Epithelial cell of prostate (primary cell): ENCODE measurements at places on chromosomes 16 and 17.

DNA sequence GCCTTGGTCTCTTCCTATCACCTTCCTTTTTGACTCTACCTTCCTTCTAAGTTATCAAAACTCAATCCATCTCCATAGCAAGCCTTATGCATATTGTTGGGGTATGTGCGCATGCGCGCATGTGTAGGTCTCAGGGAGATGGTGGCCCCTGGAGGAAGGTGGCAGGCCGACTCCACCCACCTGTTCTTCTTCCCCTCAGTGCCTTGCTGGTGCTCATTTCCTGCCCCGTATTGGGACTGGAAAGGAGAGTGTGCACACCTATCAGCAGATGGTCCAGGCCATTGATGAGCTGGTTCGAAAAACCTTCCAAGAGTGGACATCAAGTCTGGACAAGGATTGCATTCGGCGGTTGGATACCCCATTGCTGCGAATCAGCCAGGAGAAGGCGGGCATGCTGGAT lies 25.2 kb downstream of the DNAH2 start:
- DNase-seq = no peak

- no peak for DNase-seq
Measured at GRCh38 chr17:46765453-46765852, 53.0 kb downstream of the WNT3 start.

DNA sequence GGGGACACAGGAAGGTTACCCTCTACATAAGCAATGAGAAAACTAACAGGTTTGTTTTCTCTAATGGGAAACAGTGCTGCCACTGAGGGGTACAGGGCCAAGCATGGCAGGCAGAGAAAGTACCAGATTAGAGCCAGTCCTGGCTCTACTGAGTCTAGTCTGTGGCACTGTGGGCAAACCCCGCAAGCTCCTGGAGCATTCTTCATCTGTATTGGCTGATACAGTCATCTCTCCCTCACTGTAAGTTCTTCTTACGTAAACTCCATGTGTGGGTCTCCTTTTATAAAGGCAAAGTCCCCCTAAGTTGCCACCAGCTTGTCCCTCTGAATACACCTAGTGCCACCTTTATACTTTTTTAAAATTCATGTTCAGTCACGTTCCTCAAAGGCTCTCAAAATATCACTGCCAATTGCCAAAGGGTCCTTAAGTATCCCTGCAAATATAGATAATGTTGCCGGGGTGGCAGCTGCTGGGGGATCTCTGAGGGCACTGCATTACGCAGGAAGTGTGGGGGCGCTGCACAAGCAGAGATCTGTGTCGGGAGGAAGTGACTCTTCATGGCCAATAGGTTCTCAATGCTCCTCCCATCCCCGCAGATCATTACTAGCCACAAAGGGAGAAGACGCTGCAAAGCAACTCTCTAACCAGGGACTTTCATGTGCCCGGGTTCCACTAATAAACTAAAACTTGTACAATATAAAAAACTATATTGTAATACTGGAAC lies 18.8 kb downstream of the XPO6 start:
- no peak for DNase-seq

DNA sequence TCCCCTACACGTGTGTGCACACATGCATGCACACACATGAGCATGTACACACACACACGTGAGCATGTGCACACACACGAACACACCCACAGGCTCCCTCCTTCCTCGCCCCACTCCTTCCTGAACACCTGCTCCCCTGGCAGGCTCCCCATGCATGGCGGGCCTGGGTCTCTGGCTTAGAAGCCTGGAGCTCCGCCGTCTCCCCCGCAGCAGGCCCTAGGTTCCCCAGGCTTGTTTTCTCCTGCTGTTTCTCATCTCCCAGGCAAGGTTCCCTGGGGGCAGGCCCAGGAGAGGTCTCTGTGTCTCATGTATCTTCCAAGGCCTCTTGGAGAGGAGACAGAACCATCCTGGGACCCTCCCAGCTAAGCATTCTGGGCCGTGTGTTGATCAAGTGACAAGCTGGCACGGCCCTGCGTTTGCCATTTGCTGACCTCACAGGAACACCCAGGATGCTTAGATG lies 202.3 kb upstream of the CIBAR2 start:
- no peak for DNase-seq

DNA sequence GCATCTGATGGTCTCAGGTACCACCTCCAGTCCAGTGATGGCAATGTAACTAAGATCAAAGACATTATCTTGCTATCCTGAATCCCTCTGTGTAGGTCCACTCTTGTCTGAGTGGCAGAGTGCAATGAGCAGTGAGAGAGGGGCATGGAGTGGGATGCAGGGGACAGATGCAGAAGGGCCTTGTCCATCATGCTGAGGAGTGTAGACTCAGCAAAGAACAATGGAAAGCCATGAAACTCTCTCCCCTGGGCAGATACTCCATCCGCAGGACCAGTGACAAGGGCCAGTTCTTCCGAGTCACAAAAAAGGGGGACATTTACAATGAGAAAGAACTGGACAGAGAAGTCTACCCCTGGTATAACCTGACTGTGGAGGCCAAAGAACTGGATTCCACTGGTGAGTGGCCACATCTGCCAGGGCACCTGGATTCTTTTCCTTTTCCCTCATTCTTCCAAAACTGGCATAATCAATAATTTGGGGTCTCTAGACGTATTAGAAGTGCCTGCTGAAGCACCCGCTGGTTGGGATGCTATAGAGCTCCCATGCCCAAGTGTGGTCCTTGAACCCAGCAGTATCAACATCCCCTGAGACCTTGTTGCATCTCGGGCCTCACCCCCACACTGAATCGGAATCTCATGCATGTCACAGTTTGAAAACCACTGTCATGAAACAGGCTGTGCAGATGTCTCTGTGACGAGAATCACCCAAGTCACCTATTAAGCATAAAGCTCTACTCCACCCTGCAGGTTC lies 29.5 kb downstream of the CDH5 start:
- DNase-seq = no peak

DNA sequence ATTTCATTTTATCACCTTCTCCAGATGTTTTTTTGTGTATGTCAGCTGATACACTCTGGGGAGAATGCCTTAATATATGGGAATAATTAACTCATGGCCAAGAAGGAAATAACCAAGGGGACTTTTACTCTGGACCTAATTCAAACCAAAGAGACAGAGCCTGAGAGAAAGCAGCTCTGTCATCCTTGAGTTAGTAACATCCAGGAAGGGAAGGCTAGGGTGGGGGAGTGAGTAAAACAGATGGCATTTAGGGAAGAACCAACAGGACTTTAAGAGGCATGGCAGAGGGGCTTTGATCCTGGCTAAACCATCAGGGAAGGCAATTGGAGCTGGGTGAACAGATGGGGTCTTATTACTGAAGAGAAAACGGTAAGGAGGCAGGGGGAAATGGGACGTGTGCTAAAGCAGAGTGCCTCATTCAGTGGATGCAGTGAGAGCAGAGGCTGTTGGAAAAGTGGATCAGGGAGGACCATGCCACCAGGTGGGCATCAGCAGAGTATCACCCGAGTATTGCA lies 2.5 kb upstream of the SMPD3 start:
- no peak for DNase-seq

DNA sequence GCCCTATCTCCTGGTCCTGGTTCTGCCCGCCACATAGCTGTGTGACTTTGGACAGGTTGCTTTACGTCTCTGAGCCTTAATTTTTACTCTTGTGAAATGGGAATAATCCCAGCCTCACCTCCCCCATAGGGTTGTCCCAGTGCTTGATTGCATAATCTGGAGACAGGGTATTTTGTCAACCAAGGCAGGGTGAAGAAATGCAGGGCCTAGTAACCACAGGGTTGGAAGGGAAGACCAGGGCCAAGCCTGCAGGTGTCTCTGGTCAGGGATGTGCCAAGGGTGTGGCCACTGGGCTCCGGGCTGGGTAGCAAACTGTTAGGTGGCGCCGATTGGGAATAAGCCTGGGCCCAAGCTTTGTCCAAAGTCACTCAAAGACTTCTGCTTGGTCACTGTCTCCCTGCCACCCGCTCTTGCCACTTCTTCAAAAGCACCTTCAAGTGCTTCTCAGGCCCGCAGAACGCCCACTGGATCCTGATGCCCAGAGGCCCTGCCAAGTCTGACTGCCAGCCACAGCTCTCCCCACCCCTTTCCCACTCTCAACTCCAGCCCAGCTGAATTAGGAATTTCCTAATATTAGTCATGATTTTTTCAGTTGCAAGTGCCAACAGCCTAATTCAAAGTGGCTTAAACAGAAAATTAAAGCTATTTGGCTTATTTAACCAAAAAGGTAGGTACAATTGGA lies 20.6 kb upstream of the COL1A1 start:
- no peak for DNase-seq

- no peak for DNase-seq
Measured at GRCh38 chr16:66263973-66264310, 102.5 kb upstream of the CDH5 start.

- DNase-seq = no peak
Measured at GRCh38 chr17:42167807-42168206, 13.0 kb upstream of the RAB5C start.

- no peak for DNase-seq
Measured at GRCh38 chr16:73049511-73049910, 1.6 kb upstream of the ZFHX3 start.

GRCh38 chr16:22188595-22189442 lies 17.3 kb upstream of the EEF2K start:
- peak; percentile 66 for DNase-seq

DNA sequence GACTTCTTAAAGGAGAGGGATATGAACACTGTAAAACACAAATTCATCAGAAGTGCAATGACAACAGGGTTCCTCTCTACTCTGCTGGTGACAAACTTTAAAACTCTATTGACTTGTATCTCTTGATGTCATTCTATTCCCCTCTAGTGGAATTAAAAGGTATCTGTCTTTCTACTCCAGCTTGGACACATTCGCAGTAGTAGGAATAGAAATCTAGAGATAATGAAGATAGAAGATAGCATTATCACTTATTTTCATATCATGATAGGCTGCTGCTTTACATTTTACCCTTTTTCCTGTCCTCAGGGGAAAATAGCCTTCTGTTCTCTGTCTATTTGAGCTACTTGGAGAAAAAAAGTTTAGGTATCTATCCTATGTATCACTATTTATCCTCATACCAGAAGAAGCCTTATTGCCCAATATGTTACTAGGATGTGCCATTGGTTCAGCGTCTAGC lies 209.6 kb upstream of the CACNG5 start:
- no peak for DNase-seq

DNA sequence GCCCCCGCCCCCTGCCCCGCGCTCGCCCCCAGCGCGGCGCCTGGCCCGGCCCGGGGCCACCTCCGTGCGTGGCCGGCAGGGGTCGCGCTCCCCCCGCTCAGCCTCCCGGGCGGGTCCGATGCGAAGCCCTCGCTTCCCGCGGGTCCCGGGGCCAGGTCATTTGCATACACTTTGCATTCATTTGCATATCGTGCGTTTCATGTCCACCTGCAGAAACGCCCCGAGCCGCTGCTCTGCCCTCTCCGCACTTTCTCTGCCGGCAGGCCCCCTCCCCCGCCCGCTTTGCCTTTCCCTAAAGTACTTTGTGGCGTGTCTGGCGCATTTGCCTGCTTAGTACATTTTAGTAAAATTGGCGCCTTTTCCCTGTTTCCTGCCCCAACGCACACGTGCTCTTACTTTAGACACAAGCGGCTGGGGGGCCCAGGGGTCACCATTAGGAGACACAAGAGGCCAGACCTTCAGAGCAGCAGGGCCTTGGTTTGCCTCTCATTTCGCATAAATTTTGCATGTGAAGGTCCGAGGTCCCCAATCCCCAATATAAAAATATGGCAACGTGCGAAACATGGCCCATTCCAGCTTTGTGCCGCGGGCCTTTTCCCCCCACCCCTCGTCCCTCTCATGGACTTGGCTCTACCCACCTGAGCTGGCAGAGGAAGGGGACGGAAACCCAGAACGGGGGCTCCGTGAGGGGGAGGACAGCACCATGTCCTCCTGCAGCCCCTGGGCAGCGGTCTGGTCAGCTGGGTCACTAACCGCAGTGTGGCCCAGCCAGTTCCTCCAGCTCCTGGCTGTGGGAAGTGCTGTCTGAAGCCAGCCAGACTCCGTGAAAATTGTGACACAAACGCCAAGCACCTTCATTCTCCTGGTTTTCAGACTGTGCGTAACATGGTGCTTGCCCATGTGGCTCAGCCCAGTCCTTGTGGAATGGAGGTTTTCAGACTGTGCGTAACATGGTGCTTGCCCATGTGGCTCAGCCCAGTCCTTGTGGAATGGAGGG lies 34.8 kb downstream of the CBFA2T3 start:
- no peak for DNase-seq

- DNase-seq = no peak
Measured at GRCh38 chr16:10949424-10949970, 5.1 kb downstream of the CLEC16A start.

- no peak for DNase-seq
Measured at GRCh38 chr16:84295203-84295860, 654 bp downstream of the WFDC1 start.

- DNase-seq = no peak
Measured at GRCh38 chr17:13538841-13539411, 62.8 kb downstream of the HS3ST3A1 start.

DNA sequence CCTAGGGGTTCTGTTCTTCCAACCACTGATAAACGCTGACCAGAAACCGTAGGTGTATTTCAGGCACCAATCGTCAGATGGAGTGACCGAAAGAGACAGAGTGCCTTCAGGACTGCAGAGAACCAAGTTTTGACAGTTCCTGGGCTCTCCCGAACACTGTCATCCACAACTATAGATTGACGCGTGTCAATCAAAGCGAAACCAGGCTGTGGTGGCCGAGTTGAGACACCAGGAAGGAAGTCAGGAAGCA lies 11.9 kb upstream of the AURKB start:
- DNase-seq = no peak

DNA sequence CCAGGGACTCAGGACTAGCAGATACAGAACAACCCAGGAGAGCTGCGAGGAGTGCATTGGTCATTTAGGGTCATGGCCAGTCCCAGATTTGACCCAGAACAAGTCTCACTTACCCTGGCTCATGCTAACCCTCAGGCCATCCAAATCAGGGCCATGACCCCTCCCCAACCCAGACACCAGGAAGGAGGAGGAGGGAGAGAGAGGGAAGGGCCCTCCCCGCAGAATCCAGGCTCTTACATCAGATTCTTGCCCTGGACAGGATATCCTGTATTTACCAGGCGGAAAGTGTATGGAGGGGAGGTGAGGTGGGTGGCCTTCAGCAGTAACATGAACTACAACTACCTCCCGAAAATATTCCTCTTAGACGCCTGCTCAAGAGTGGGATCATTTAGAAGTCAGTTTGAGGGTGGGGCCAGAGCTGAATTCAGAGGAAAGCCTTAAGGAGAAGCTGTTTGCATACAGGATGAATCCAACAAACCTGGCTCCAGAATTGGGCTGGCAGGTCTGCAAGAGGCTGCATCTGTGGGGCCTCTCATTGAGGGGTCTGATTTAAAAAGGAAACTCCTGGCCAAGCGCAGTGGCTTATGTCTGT lies 2.1 kb downstream of the VAT1 start:
- no peak for DNase-seq

DNA sequence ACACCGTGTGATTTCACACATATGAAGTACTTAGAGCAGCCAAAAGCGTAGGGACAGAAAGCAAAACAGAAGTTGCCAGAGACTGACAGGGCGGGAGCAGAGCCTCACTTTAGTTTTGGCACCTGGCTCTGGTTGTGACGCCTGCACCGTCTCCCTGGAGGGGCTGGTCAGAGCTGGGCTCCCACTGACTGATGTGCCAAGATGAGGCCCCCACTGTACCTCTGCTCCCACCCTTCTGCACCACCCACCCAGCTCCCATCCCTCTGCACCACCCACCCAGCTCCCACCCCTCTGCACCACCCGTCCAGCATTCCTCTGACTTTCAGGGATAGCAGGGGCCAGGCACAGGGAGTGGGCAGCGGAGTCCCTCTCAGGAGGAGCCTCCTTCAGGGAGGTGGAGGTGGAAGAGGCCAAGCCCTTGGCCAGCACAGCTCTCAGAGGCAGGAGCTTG lies 3.2 kb upstream of the PRSS21 start:
- DNase-seq = no peak

- DNase-seq = no peak
Measured at GRCh38 chr16:23597003-23597756, 1.1 kb upstream of the NDUFAB1 start.
